Suppressor macrophage treated with lipopolysaccharide for 1 hour (primary cell): ENCODE measurements at places on chromosomes 6 and 20.
A peak's percentile ranks its signal among the peaks of the same experiment; 100 is the strongest.

GRCh38 chr20:60055740-60056139, 97.5 kb downstream of the CDH26 start:
- DNase-seq, result peak; percentile 80

- DNase-seq, result no peak
Observed at GRCh38 chr20:50193199-50193835, 2.7 kb downstream of the CEBPB start.

DNA sequence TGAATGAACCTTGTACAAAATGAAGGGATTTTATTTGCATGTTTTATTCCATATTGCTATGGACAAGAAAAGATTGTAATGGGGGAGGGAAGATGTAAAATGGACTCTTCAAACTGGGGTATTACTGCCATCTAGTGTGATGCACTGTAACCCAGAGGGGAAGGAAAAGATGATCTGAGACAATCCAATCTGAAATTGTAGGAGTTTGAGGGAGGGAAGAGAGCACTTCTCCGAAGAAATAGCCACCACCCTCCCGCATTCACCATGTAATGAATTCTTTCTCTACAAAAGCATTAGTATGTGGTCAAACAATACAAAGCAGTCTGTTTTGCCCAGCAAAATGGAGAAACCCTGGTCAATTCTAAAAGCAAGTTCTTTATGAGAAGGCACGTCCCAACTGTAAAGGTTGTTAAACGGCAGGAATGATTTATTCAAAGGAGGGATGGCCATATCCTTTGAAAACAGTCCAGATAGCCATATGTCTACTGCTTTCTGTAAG, 679.5 kb upstream of the NRSN1 start:
- DNase-seq, result no peak

- no peak for DNase-seq
Observed at GRCh38 chr6:146253691-146254090, 224.8 kb downstream of the GRM1 start.

- peak; percentile 80 for DNase-seq
Observed at GRCh38 chr6:111427341-111428116, 55.5 kb downstream of the REV3L start.

DNA sequence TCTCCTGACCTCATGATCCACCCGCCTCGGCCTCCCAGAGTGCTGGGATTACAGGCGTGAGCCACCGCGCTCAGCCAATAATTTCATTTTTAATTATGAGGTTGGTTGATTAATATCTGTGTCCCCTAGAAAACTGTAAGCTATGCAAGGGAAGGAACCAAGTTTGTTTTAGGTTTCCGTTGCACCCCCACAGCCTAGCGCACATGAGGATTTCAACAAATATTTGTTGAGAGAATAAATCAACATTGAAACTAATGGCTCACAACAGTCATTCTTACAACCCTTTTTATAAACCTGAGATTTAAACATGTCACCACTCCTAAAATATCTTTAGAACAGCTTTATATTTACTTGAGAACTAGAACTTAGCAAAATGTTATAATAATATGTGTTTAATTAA, 114.0 kb upstream of the CARMIL1 start:
- no peak for DNase-seq

GRCh38 chr6:56744528-56744927, 101.8 kb upstream of the DST start:
- no peak for DNase-seq

DNA sequence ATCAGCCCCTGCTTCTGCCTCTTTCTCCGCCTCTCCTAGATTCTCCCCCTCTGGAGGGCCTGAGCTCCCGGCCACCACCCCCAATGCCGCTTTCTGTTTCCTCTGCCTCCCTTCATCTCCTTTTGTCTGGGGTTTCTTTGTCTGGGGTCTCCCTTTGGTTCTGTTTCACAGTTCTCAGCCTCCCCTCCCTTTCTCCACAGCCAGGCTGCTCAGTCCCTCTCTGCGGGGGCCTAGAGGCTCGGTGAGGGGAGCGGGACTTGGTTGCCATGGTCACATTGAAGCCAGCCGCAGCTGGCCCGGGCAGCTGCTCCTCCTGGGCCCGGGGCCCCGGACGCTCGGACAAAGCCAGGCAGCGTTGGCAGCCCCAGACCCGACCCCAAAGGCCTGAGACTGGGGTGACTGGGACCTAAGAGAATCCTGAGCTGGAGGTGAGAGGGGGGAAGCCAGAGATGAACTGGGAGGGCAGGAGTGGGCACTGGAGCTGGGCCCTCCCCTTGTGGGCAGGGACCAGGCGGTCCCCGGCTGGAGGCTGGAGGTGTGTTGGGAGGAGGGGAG, 3.5 kb upstream of the DDR1 start:
- DNase-seq, result no peak

DNA sequence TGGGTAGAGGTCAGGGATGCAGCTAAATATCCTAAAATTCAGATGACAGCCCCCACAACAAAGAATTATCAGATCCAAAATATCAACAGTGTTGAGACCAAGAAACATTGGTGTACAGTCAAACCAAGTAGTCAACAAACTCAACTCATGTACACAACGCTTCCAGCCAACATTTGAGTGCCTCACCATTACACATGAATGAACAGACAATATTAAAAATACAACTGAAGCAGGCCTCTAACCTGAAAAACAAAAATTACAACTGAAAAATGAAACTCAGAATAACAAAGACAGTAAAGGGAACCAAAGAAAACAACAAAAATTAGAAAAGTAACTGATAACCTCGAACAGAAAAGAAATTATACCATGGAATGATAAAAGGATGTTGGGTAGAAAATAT, 46.2 kb downstream of the HACE1 start:
- no peak for DNase-seq

DNA sequence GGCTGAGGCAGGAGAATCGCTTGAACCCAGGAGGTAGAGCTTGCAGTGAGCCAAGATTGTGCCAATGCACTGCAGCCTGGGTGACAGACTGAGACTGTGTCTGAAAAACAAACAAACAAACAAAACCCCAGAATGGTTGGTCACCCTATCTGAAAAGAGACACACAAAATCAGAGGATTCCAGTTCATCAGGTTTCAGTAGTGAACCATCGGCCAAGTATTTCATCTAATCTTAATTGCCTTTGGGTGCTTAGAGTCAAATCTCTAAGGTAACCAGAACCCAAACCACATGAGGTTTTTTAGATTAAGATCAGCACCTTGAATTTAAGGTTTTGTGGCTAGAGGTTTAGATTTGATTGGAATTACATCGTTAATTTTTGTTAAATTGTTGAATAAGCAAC, 8.3 kb upstream of the ZBTB2 start:
- DNase-seq, result no peak

GRCh38 chr20:199996-200395, 10.5 kb upstream of the DEFB128 start:
- DNase-seq, result no peak

DNA sequence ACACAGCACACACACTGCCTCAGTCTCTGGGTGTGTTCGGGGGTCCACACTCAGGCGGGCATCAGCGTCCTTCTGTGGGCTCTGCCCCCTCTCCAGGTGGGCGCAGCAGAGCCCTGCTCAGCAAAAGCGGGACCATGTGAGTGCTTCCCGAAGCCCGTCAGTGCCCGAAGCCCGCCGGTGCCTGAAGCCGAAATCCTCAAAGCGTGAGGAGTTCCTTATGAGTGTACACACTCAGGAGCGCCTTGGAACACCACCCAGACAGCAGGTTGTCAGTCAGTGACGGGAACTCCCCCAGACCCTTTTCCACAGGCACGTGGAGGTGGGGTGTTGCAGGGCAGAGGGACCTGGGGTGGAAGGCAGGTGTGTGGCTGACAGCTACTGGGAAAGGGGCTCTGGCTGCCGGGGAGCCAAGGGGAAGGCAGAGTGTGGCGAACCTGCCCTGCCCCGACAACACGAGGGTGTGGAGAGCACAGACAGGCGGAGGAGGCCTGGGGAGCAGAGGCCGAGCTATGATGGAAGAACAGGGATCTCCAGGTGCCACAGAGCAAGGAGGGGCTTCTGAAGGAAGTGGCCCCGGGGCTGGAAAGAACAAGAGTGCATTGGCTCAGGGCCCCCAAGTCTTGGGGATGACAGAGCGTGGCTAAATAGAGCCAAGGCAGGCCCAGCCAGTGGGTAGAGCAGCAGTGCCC, 87.7 kb downstream of the RAMACL start:
- DNase-seq, result no peak

DNA sequence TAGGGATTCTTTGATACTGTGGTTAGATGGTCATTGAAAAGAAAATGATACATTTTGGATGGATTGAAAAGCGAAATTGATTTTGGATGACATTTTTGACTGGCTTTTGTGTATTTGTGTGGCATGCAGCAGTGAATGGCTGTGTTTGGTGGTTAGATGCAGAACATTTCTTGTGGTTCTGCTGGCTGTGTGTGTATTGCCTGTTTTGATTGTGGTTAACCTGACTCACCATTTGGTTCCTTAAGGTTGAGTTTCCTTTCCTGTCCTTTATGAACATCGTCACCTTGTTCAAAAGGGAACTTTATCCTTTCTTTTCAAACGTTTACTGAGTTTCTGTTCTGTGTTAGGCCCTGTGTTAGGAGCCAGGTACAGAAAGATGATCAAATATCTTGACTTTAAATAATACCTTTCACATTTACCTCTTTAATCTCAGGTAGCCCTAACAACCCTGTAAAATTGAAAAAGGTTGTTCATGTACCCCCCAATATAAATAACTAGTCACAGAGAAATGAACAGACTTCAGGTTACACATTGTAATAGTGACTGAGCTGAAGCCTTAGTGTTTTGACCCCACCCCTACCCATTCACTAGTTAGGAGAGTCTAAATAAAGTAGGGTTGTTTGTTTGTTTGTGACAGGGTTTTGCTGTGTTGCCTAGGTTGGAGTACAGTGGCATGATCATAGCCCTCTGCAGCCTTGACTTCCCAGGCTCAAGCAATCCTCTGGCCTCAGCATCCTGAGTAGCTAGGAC, 23.8 kb downstream of the ANKS1A start:
- no peak for DNase-seq

GRCh38 chr6:40755046-40755681, 168.0 kb upstream of the LRFN2 start:
- no peak for DNase-seq

DNA sequence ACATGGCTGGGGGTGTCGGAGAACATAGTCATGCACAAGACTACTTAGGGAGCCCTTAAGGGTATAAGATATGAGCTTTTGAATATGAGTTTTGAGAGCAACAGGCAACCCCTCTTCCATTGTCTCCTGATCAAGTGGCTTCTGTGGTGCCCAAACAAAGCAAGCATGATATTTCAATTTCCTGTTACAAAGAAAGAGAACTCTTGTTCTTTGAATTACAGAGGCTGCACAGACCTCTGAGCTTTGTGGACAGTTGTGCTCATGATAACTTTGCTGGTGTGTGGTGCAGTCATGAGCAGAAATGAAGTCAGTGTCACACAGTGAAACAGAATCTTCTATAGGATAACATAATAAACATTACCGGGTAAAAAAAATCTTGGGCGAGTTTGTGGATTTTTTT, 66.8 kb upstream of the THEMIS start:
- no peak for DNase-seq

GRCh38 chr6:135419162-135419561, 78.4 kb downstream of the AHI1 start:
- DNase-seq, result no peak

GRCh38 chr6:152318278-152318677, 318.9 kb downstream of the SYNE1 start:
- no peak for DNase-seq

- no peak for DNase-seq
Observed at GRCh38 chr20:63959699-63960075, 3.5 kb upstream of the UCKL1 start.

DNA sequence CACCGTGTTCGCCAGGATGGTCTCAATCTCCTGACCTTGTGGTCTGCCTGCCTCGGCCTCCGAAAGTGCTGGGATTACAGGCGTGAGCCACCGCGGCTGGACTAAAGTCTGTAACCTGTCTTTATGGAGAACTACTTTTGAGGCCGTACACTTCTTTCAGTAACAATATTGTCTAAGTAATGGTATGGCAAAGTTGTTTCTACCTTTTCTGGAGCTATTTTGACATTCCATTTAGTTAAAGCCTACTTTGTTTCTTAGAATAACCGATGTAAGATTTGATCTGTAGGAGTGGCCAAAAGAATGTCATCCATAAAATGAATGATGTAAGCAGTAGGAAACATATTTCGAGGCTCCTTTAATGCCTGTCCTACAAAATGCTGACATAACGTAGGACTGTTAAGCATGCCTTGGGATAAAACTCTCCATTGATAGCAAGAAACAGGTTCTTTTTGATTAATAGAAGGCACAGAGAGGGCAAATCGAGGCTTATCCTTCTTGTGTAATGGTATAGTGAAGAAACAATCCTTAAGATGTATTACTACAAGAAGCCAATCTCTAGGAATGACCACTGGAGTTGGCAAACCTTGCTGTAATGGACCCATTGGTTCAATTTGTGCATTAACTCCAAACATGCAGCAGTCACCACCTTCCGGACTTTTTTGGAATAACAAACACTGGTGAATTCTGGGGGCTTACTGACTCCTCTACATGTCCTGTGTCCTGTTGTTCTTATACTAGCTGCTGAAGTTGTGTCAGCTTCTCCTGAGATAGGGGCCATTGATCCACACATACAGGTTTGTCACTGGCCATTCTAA, 35.9 kb downstream of the HLA-DRA start:
- no peak for DNase-seq

DNA sequence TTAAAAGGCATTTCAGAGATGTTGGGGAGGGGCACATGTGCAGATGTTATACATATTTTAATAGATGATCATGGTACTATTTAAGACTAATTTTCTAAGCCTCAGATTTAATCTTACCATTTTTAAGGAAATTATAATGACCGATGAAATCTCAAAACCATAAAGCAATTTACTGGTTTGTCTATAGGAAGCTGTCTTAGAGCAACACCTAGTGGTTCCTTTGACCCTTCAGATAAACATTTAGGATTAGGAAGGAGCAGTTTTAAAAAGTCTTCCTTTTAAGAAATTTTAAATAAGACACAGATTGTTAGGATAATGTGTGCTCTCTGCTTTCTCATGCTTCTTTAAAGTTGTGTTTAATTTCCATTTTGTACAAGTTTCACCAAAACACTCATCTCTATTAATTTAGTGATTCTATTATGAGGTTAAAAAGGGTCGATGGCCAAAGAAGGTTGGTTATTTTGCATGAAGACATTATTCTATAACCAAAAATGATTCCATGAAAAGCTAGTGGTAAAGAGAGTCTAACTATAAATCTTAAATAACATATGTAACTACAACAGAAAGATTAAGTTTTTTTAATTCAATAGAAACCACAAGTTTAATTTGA, 376.4 kb downstream of the HACE1 start:
- DNase-seq, result peak; percentile 24

- no peak for DNase-seq
Observed at GRCh38 chr20:31839782-31840487, 5.5 kb downstream of the FOXS1 start.

DNA sequence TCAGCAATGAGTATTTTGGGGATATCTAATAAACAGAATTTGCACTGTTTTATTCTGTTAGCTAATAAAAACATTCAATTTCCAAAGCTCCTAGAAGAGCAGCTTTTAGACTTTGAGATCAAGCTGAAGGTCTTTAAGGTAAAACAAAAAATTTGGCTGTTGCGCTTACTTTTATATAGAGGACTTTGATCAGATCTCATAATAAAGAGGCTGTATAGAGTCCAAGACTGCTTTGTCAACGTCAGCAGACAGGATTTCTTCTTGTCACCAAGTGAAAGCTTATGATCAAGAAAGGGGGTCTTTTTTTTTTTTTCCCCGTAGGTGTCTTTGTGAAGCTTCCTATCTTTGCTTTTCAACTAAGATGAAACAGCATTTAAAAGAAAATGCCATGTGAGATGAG, 556.5 kb upstream of the SLC35B3 start:
- DNase-seq, result no peak
